ENCODE measurements at places on chromosomes 6 and 20.
A peak's percentile ranks its signal among the peaks of the same experiment; 100 is the strongest.

- no peak for DNase-seq
Observed at GRCh38 chr6:65545920-65546319, 161.1 kb downstream of the EYS start.

DNA sequence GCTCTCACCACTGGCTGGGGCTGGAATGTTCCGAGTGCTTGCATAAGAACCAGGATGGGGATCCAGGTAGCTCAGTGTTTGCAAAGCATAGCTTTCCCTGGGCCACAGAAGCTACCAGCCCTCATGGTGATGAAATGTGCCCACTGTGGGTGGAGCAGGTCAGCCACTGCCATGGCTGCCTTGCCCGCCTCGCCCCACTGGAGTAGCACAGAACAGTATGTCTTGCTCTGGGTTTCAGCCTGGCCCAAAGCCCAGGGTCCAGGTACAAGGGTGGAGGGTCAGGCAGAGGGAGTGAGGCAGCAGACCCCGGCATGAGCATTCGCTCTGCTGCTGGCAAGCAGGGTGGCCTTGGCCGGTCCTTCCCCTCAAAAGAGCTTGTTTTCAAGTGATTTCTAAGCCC is 34.7 kb downstream of the KCNK17 start:
- no peak for DNase-seq

- DNase-seq, result peak; percentile 16
Observed at GRCh38 chr20:32509639-32510066, 75.5 kb downstream of the NOL4L start.

DNA sequence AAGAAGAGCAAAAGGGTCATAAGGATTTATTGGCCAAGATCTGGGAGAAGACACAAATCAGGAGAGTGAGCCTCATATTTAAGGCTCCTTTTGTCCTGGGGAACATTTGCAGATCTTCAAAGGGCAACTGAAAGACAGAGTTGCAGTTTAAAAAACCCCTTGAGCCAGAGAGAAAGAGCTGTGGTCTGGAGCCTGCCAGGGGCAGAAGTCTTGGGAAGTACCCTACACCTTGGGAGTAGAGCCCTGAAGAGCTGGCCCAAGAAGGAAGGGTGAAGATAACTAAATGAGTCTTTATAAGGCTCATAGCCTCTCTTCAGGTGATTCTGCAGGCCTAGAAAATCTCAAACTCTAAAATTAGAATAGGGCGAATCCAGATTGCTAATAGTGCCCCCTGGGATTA is 40.0 kb upstream of the ERVFRD-1 start:
- no peak for DNase-seq

- DNase-seq, result no peak
Observed at GRCh38 chr6:88619951-88620350, 343.5 kb downstream of the RNGTT start.

All from Daoy (cell line).